Left ventricle myocardium superior (tissue), 1 donor: ENCODE measurements at places on chromosomes 6 and 20. TPM values are rescaled to one million over a fixed set of nuclear protein-coding genes. Genes with fewer than 3 reads are reported as not detected.

The EFCAB8 gene
- not detected for total RNA-seq

The ASIP gene
- total RNA-seq, result 9.5 TPM

The CCN6 gene
- not detected for total RNA-seq

The SYCP2L gene
- total RNA-seq, result 1.1 TPM

The C20orf96 gene
- 6.9 TPM for total RNA-seq

The SLC22A7 gene
- not detected for total RNA-seq

The SEL1L2 gene
- total RNA-seq, result 0.40 TPM

The LRP11 gene
- 21.5 TPM for total RNA-seq

The CLPSL2 gene
- total RNA-seq, result not detected

The BMP6 gene
- 2.7 TPM for total RNA-seq

The METTL24 gene
- total RNA-seq, result 1.6 TPM

The SOX18 gene
- 36.8 TPM for total RNA-seq

The HAO1 gene
- not detected for total RNA-seq

The ZMYND8 gene
- 40.1 TPM for total RNA-seq

The HLA-DOB gene
- 0.32 TPM for total RNA-seq

The RIN2 gene
- total RNA-seq, result 64.0 TPM

The DBNDD2 gene
- 339 TPM for total RNA-seq

The ECT2L gene
- total RNA-seq, result 0.37 TPM

The ACSS1 gene
- total RNA-seq, result 164 TPM

The SALL4 gene
- not detected for total RNA-seq

The ACTL10 gene
- 0.40 TPM for total RNA-seq

The SNAP25 gene
- total RNA-seq, result 0.67 TPM

The C20orf144 gene
- not detected for total RNA-seq

The BFSP1 gene
- 0.55 TPM for total RNA-seq

The NOX3 gene
- total RNA-seq, result not detected

The EGFL8 gene
- total RNA-seq, result 7.7 TPM

The TRIM40 gene
- total RNA-seq, result not detected

The CHRNA4 gene
- 1.8 TPM for total RNA-seq

The SCUBE3 gene
- total RNA-seq, result 3.5 TPM

The TNFRSF21 gene
- total RNA-seq, result 9.3 TPM

The DEFB124 gene
- not detected for total RNA-seq

The ADGRF5 gene
- 45.9 TPM for total RNA-seq

The FLRT3 gene
- total RNA-seq, result 1.0 TPM

The COL9A3 gene
- 2.9 TPM for total RNA-seq

The DDX43 gene
- total RNA-seq, result 0.52 TPM

The KCNK16 gene
- total RNA-seq, result not detected

The LHFPL5 gene
- total RNA-seq, result not detected

The CCN2 gene
- 14.3 TPM for total RNA-seq

The LY6G6F gene
- not detected for total RNA-seq

The CRISP3 gene
- total RNA-seq, result not detected

The LY6G5B gene
- 3.9 TPM for total RNA-seq

The KCNK5 gene
- 0.50 TPM for total RNA-seq

The GSTA2 gene
- total RNA-seq, result not detected

The TFEB gene
- total RNA-seq, result 50.9 TPM

The MEI4 gene
- 0.32 TPM for total RNA-seq

The OR2H2 gene
- not detected for total RNA-seq

The CPNE5 gene
- total RNA-seq, result 20.4 TPM

The ENPP4 gene
- total RNA-seq, result 21.3 TPM

The GFRA4 gene
- not detected for total RNA-seq

The BAG2 gene
- total RNA-seq, result 14.8 TPM

The BPIFB2 gene
- not detected for total RNA-seq

The GTF2H4 gene
- 21.4 TPM for total RNA-seq

The KAT14 gene
- 13.1 TPM for total RNA-seq
